ENCODE measurements at places on chromosomes 2 and 18. TPM values are rescaled to one million over a fixed set of nuclear protein-coding genes. Genes with fewer than 3 reads are reported as not detected.
A peak's percentile ranks its signal among the peaks of the same experiment; 100 is the strongest.

DNA sequence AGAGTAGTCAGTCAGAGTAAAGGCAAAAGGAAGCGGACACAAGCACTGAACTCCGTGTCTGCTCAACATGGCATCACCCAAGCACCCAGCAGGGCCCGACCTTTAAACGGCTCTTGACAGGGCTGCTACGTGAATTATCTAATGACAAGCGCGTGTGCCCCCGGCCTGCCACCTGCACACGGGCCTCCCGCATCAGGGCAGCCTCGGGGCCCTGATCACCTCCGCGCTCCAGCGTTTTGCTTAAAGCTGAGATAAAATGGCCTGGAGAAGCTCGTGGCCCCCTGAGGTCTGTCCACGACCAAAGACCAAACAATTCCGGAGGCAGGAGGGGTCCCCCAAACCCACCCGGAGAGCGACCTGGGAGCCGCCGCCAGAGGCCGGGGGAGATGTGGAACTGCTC, 376 bp downstream of the NDUFA10 start:
- no peaks in the 10 kb centered on the region for H3K27me3 ChIP-seq
- H3K4me1 ChIP-seq: peaks cover 2% of the 10 kb centered on the region
- peak overlapping the region; percentile 87 for H3K4me3 ChIP-seq
- H3K27ac ChIP-seq: no peak overlapping the region
- H3K36me3 ChIP-seq: peaks cover 15% of the 10 kb centered on the region

- DNase-seq: no peak
- H3K4me1 ChIP-seq: peaks cover 9% of the 10 kb centered on the region
- H3K27me3 ChIP-seq: no peaks in the 10 kb centered on the region
- H3K27ac ChIP-seq: no peak overlapping the region
- no peaks in the 10 kb centered on the region for H3K36me3 ChIP-seq
- H3K4me3 ChIP-seq: no peak overlapping the region
Observed at GRCh38 chr2:38244301-38244700, 132.8 kb downstream of the ATL2 start.

The NXPH2 gene
- 10.6 TPM for total RNA-seq

The CTDSP1 gene
- 64.9 TPM for total RNA-seq

- DNase-seq: no peak
- no peak overlapping the region for H3K27ac ChIP-seq
- H3K4me3 ChIP-seq: no peak overlapping the region
- no peaks in the 10 kb centered on the region for H3K4me1 ChIP-seq
- H3K27me3 ChIP-seq: no peaks in the 10 kb centered on the region
Observed at GRCh38 chr2:5791371-5791770, 99.2 kb downstream of the SOX11 start.

DNA sequence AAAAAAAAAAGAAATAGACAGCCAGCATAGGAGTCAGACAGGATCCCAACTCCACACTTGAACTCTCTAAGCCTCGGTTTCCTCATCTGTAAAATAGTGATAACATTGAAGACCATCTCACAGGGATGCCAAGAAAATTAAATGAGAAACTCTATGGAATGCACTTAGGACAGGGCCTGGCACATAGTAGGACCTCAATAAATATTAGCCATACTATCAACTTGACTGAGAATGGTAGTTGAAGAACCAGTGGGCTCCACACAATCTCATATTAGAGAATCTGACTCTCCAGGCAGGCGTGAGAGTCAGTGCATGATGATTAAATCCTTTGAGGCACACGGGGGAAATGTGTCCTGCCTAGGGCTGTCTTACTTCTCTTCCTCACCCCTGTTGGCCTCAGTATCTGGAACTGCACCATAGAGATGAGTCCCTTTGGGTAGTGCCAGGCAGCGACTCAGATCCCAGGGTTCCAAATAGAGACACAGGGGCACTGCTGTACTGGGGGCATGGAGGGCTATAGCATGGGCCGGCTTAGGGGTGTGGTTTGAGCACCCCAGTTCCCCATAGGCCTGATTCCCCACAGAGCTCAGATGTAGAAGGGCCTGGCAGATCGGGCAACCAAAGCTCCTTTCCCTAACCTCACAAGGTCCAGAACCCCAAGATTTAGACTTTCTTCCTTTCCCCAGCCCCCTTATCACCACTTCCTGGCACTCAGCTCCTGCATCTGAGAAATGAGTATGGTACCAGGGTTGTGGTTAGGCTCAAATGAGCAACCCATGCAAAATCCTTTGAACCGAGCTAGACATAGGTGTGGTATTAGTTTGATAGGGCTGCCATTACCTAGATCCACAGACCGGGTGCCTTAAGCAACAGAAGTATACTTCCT, 51.3 kb upstream of the CAB39 start:
- no peak overlapping the region for H3K27ac ChIP-seq
- peaks cover 24% of the 10 kb centered on the region for H3K4me1 ChIP-seq
- no peak overlapping the region for H3K4me3 ChIP-seq

DNA sequence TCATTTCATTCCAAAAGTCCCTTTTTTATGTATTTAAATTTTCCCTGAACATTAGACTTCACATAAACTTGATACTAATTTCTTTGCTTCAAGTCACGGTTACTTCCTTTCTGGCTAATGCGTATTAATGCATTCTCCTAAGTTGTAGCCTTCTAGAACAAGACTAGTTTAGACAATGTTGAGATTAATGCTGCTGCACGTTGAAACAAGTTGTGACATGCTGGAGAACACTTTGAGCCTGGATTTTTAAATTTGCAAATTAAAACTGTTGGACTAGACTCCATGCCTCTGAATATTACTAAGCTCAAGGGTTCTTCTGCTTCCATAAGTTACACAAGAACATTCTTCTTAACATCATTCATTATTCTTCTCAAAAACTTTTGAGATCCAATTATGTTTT, 29.1 kb downstream of the ID2 start:
- DNase-seq: no peak
- no peak overlapping the region for H3K4me3 ChIP-seq
- no peak overlapping the region for H3K27ac ChIP-seq
- H3K27me3 ChIP-seq: no peaks in the 10 kb centered on the region
- no peaks in the 10 kb centered on the region for H3K4me1 ChIP-seq

DNA sequence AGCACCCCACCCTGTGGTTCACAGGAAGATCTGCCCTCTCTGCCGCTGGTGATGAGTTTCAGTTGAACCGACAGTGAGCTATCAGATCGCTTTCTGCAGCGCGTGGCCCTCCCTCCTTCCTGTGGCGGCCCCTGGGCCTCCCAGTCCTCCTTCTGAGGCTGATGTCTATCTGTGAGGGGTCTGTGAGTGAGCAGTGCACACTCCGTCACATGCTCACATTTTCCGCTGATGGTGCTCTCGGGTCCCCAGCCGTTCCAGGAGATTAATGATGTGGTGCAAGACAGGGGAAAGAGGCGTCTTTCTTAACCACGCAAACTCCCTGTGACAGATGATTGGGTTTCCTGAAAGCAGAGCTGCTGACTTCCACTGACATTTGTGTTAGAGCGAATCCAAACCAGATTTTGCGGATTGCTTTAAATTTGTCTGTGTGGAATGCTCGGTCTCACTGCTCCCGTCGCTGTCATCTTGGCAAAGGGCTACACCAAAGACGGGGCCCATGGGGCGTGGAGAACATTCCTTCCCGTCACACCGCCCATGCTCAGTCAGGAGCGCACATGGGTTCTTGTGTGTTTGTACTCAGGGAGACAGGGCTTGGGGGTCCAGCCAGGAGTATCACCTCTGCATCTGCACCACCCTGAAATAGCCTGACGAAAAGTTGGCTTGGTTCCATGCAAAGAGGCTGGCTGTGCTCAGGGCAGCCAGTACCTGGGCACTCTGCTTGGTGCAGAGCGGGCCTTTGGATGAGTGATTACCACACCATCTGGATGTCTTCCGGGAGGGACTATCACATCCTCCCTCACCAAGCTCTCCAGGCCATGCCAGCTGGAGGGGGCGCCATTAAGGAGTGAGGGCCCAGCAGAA, 154.7 kb upstream of the HS6ST1 start:
- peak overlapping the region; percentile 86 for H3K27ac ChIP-seq
- H3K27me3 ChIP-seq: peaks cover 2% of the 10 kb centered on the region
- H3K4me1 ChIP-seq: peaks cover 28% of the 10 kb centered on the region
- H3K4me3 ChIP-seq: peak overlapping the region; percentile 14
- no peaks in the 10 kb centered on the region for H3K36me3 ChIP-seq
- DNase-seq: peak; percentile 98

- no peak overlapping the region for H3K4me3 ChIP-seq
- DNase-seq: no peak
- H3K36me3 ChIP-seq: no peaks in the 10 kb centered on the region
Observed at GRCh38 chr2:227822416-227823003, 8.9 kb downstream of the CCL20 start.

DNA sequence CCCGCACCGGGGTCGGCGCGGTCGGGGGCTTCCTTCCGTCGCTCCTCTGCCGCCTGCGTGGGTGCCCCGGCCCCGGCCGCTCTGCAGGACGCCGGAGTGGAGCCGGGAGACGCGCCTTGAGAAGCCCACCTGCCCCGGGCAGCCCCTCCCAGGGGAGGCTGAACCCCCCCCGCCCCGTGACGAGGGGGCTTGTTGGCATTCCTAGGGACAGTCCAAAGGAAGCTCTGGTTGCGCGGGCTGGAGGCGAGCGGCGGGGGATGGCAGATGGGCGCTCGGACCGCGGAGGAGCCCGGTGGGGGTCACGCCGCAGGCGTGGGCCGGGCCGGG, 133.5 kb upstream of the MGAT5 start:
- no peak for DNase-seq
- peak overlapping the region; percentile 84 for H3K4me3 ChIP-seq
- H3K4me1 ChIP-seq: peaks cover 35% of the 10 kb centered on the region
- no peaks in the 10 kb centered on the region for H3K36me3 ChIP-seq
- H3K27ac ChIP-seq: peak overlapping the region; percentile 82

GRCh38 chr2:88735853-88736252, 44.4 kb downstream of the RPIA start:
- no peak overlapping the region for H3K27ac ChIP-seq
- H3K27me3 ChIP-seq: no peaks in the 10 kb centered on the region
- peaks cover 4% of the 10 kb centered on the region for H3K4me1 ChIP-seq
- peaks cover 36% of the 10 kb centered on the region for H3K36me3 ChIP-seq
- H3K4me3 ChIP-seq: no peak overlapping the region

GRCh38 chr2:241844831-241845578, 13.7 kb downstream of the PDCD1 start:
- H3K27me3 ChIP-seq: peaks cover 3% of the 10 kb centered on the region
- H3K36me3 ChIP-seq: no peaks in the 10 kb centered on the region
- peak overlapping the region; percentile 43 for H3K4me3 ChIP-seq
- H3K27ac ChIP-seq: no peak overlapping the region
- peaks cover 24% of the 10 kb centered on the region for H3K4me1 ChIP-seq
